ENCODE measurements at places on chromosomes 4 and X. TPM values are rescaled to one million over a fixed set of nuclear protein-coding genes. Genes with fewer than 3 reads are reported as not detected.
A peak's percentile ranks its signal among the peaks of the same experiment; 100 is the strongest.

Gene RAI2
- total RNA-seq: not detected

- no peak for DNase-seq
Measured at GRCh38 chrX:120321520-120322281, 10.4 kb upstream of the TMEM255A start.

Gene GRPR
- 0.20 TPM for total RNA-seq

Gene HAUS3
- 11.7 TPM for total RNA-seq

Gene FMR1
- 20.3 TPM for total RNA-seq

GRCh38 chr4:97587912-97588311 is 555.4 kb downstream of the STPG2 start:
- DNase-seq: peak; percentile 14

Gene DMRTC1B
- not detected for total RNA-seq

- DNase-seq: no peak
Measured at GRCh38 chrX:108131471-108131870, 39.9 kb downstream of the ATG4A start.

DNA sequence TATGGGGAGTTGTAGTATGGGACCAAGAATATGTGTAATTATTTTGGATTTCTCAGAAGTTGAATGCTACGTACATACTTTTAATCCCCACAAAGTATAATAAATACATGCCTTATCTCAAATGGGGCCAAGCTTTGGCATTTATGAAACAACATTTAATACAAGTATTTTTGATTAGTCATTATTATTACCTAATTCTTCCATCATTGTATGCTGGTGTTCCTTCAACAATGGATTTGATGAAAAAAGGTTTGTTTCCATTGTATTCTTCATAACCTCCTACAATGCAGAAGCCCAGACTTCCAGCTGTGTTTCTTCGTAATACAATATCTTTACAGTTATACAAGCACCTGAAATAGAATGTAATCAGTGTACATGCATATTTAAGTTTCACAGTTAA is 83.8 kb downstream of the FIP1L1 start:
- DNase-seq: no peak

DNA sequence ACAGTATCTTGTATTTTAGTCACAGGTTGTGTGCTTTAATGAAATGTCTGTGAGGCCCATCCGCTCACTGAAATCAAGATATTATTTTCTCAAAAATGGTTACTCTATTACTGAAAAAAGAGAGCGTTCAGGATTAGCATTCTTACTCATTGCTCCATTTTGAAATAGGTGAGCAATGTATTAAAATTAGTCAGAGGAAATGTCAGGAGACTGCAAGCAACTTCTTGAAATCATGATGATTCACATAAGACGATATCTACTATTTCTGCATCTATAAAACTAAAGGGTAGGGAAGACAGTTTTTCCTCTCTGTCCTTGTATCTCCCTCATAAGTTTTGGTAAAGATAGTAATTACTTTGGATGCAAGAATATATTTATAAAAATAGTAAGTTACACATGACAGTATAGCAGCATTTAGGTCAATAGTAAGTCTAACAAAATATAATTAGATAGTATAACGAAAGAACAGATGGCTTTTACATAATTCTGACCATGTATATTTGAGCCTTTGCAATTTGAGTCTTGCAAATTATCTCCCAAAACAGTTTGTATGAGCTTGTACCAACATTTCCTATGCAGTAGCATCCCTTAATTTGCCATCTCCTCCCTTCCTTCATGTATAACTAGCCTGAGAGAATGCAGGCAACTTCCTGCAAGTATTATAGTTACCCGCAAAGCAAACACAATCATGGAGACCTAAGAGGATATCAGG is 937.8 kb downstream of the PCDH7 start:
- no peak for DNase-seq

Gene CWH43
- total RNA-seq: not detected

GRCh38 chr4:156838761-156839160 is 132.8 kb downstream of the PDGFC start:
- DNase-seq: no peak

DNA sequence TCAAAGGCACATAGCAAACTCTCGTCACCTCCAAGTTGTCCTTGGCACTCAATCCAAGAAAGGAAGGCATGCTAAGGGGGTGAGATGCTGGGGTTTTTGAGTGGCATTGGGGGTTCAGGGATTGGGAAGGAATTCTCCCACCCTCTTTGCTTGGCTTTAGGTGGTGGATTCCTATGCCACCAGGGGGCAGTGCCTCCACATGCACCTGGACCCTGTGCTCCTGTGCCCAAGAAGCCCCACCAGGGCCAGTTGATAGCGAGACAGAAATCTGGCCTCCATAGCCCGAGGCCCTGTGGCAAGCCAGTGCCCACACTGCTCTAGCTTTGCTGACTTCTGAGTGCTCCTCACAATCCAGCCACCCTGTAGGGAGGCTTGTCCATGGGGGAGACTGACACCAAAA is 2.0 kb upstream of the FATE1 start:
- peak; percentile 24 for DNase-seq

Gene TIGD2
- 2.8 TPM for total RNA-seq

GRCh38 chr4:37389967-37390580 is 145.5 kb downstream of the NWD2 start:
- no peak for DNase-seq

- no peak for DNase-seq
Measured at GRCh38 chrX:145552643-145553042, 265.0 kb upstream of the SLITRK2 start.

Gene CYSLTR1
- not detected for total RNA-seq

- no peak for DNase-seq
Measured at GRCh38 chrX:135520022-135520552, 373 bp upstream of the INTS6L start.

GRCh38 chr4:26424838-26425237 is 65.4 kb downstream of the CCKAR start:
- DNase-seq: no peak

Gene PRKG2
- 2.0 TPM for total RNA-seq

DNA sequence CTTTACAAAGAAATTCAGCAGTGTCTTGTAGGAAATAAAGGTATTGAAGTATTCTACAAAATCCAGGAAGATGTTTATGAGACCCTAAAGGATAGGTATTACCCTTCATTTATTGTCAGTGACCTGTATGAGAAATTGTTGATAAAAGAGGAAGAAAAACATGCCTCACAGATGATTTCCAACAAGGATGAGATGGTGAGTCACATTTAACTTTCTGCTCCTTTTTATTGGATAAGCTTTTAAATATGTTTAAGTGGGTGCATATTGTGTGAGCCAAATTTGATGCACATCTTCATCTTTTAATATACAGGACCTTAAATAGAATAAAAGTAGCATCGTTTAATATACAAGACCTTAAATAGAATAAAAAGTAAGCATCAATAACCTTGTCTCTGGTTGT is 72.1 kb downstream of the LRP2BP start:
- no peak for DNase-seq

DNA sequence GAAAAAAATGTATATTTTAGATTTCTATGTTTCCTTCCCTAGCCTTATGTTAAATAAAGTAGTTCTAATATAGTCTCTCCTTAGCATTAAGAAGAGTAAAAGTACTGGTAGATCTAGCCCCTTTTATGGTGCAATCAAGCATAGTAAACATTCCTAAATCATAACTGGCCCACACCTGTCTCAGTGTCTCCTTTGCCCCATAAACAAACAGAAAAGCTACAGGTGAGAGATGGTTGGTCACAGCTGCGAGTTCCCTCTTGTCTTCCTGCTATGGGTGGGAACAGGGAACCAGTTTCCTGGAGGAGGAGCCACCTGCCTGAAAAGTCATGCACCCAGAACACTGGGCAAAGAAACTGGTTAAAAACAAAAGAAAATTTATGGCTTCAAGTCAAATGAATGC is 16.6 kb downstream of the SOWAHB start:
- DNase-seq: no peak

- DNase-seq: no peak
Measured at GRCh38 chr4:25484243-25484721, 107.2 kb downstream of the ANAPC4 start.

Gene TMEM271
- not detected for total RNA-seq

DNA sequence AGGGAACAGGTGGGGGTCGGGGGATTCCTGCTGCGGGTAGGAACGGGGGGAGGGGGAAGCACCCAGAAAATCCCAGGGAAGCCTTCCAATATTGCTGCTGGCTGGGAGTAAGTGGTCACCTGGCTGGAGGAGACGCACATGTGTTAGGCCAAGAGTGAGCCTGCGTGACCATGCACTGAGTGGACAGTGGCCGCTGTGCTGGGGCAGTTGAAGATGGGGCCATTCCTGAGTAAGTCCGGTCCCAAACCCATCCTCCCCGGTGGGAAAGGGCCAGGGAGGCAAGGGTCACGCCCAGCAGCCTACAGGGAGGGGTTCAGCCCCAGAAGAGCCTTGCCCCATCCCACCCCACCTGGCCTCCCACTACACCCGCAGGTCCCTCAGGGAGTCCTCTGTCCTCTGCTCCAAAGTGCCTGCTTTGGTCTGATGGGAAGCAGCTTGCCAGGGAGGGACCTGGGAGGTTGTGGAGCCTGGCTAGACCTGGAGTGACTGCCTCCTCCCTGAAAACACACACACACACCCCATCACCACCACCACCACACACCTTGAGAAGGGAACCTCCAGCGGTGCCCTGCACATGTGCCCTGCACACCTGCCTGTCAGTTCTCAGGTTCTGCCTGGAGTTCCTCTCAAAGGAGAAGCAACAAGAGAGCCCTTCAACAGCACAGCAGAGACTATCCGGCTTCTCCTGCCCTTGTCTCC is 6.1 kb downstream of the L1CAM start:
- DNase-seq: no peak

Gene ZNF157
- total RNA-seq: 2.2 TPM

- DNase-seq: no peak
Measured at GRCh38 chr4:134027931-134028330, 173.7 kb downstream of the PABPC4L start.

GRCh38 chr4:147910315-147910714 is 178.4 kb downstream of the ARHGAP10 start:
- DNase-seq: no peak

Gene ADH1B
- not detected for total RNA-seq

DNA sequence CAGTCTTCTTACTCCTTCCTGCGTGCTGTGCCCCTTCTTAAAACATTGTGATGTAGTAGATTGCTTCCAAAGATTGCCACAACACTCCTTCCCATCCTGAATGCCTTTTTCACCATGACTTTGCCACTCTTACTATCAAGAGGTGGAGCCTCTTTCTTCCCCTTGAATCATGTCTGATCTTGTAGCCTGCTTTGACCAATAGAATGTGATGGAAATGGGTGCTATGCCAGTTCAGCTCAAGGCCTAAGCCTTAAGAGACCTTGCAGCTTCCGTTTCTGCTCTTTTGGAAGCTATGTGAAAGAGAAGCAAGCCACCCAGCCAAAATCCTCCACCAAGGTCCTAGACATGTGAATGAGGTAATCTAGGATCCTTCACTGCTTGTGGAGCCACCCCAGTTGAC is 31.6 kb upstream of the RP2 start:
- no peak for DNase-seq

Gene CXCL6
- 1.5 TPM for total RNA-seq

- no peak for DNase-seq
Measured at GRCh38 chrX:41664375-41664901, 24.3 kb upstream of the GPR34 start.

DNA sequence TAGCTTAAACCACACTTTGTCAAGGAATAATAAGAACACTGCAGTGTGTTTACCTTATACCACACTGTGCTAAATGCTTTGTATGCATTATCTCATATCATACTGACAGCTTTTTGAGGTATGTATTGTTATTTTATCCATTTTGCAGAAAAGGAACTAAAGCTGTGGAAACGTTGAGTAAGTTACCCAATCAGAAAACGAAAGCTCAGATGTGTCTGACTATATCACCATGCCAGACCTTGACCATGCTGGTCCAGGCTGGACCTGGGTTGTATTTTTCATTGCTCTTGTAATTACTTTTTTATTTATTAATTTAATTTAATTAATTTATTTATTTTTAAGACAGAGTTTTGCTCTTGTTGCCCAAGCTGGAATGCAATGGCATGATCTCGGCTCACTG is 2.1 kb downstream of the HSD17B11 start:
- no peak for DNase-seq

Gene NLRP2B
- not detected for total RNA-seq

Gene EXOC1L
- total RNA-seq: not detected

GRCh38 chr4:130124066-130124465 is 1028.1 kb downstream of the C4orf33 start:
- DNase-seq: no peak

Gene RAB41
- total RNA-seq: not detected

Gene TBC1D9
- total RNA-seq: 7.9 TPM

- peak; percentile 58 for DNase-seq
Measured at GRCh38 chrX:30900227-30900626, 11.2 kb upstream of the TAB3 start.

- no peak for DNase-seq
Measured at GRCh38 chrX:19195243-19195610, 73.0 kb upstream of the ADGRG2 start.

DNA sequence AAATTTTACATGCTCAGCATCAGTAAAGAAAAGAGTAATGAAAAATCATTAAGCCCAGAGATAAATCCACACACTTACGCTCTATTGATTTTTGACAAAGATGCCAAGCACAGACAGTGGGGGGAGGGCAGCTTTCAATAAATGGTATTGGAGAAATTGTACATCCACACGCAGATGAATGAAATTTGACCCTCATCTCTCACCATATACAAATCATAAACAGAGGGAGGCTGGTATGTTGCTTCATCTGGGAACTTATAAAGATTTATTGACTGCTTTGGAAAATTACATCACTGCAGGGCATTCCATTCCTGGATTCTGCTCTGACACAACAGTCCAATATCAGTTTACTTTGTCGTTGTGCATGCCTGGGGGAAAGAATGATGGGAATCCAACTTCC is 58.4 kb upstream of the XAGE1A start:
- no peak for DNase-seq

Gene ASB12
- not detected for total RNA-seq

Gene TBC1D25
- total RNA-seq: 2.7 TPM

- DNase-seq: peak; percentile 41
Measured at GRCh38 chrX:69387567-69388487, 116.3 kb upstream of the NALF2 start.

DNA sequence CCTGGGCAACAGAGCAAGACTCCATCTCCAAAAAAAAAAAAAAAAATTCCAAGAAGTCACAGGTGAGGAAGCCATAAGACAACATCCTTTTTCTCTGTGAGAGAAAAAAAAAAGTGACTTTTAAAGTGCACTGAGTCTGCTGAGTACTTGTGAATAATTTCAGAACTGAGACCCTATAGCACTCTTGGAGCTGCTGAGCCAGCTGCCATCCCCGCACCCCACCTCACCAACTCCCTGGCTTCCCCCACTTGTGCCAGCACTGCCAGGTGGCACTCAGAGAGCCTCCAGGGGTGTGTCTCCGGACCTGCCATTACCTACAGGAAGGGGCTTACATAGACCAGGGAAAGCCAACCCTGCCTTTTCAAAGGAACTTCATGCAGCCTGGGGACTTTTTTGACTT is 39.2 kb upstream of the HS3ST1 start:
- DNase-seq: no peak

Data from MG63 (cell line).